Mesothelial cell of epicardium (in vitro differentiated cells): ENCODE measurements at places on chromosomes 3 and 15.

- DNase-seq = no peak
Observed at GRCh38 chr3:104648823-104649222, 717.9 kb upstream of the ALCAM start.

- DNase-seq = no peak
Observed at GRCh38 chr3:196047391-196048030, 34.4 kb downstream of the TFRC start.

DNA sequence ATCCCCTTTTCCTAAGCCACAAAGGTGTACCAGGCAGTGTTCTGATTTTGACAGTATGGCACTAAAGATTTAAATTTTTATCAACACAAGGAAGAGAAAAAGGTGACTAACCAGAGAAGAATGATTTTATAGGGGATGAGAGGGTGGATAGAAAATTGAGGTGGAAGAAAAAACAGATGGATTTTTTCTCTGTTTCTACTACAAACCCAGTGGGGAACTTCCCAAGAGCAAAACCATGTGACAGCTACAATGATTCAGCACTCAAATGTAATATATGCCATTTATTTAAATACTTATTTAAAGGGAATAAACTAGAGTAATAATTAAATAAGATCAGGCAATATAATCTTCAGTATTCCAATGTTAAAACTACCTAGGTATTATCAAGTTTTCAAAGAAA is 11.1 kb downstream of the DCUN1D1 start:
- DNase-seq = no peak

DNA sequence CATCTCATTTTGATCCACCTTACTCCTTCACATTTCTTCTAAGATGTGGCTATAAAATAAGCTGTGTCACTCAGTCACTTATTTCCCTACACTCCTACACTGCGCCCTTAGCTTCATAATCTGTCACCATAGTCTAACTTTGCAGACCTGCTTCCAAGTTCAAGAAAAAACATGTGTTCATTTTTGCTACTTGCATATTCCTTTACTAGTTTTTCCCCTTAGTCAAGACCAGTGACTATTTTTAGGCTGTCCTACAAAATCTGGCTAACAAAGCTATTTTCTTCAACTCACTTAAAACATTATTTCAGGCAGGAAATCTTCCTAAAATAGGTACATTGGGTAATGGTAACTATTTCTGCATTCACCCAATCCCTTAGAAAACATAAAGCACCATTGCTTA is 272.5 kb downstream of the TBC1D5 start:
- no peak for DNase-seq
